ENCODE measurements at places on chromosomes 5 and 9. TPM values are rescaled to one million over a fixed set of nuclear protein-coding genes. Genes with fewer than 3 reads are reported as not detected.

The UCK1 gene
- 19.6 TPM for total RNA-seq

- DNase-seq = peak; percentile 45
Observed at GRCh38 chr5:88674356-88675167, 208.4 kb downstream of the MEF2C start.

GRCh38 chr5:145925353-145925752, 11.0 kb upstream of the SH3RF2 start:
- no peak for DNase-seq

DNA sequence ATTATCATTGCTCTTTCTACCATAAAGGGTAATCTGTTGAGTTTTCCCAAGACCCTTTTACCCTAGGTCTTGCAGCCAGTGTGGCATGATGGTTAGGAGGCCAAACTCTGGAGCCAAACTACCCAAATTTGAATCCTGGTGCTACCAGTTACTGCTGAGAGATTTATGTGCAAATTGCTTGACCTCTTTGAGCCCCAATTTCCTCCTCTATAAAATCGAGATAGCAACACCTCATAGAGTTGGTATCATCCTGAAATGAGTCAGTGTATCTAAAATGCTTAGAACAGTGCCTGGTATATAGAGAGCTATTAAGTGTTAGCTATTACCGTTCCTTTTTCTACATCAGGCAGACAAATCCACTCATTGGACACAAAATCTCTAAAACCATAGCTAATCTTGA, 43.0 kb downstream of the ACTBL2 start:
- no peak for DNase-seq

DNA sequence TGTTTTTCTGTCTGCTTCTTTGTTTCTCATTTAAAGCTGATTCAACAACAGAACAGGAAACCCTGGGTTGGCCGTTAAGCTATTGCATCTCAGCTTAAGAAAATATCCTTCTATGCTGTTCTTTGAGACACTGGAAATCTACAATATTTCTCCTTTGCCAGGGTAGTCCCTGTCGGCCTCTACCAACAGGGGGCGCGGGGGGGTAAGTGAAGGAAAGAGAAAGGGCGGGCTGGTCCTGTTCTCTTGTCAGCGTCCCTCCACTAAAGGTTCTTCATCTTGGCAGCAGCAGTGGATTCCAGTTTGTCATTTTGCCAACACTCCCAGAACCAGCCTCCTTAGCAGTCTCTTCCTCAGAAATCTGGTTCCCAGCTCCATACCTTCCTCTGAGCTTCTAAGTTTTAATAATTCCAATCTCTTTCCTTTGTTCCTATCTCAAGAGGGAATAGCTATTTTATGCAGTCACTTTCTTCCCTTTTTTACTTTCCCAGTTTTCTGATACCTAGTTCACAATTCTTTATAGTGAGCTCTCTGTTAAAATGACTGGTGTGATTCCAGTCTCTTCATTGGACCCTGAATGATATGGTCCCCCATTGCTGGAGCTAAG, 222.3 kb downstream of the GLIS3 start:
- peak; percentile 42 for DNase-seq

GRCh38 chr5:172854971-172855370, 20.9 kb downstream of the ERGIC1 start:
- DNase-seq = no peak

DNA sequence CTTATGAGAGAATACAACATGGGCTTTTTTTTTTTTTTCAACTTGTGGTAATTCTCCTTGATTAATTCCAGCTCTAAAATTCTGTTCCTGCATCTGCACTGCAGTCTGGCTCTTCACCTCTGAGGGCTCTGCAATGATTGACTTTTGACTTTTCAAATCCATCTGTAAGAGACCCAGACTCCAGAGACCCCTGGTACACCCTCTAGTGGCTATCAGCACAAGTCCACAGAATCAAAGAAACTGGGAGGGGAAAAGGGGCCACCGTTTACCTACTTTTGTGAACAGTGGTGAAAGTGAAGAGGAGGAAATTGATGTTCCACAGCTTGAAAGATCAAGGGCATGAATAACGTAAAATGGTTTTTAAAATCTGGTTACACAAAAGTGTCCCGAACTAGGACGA, 151.6 kb downstream of the SLIT3 start:
- no peak for DNase-seq

The SNX24 gene
- 19.3 TPM for total RNA-seq

All from tongue (tissue), 3 donors.